ENCODE measurements at places on chromosomes 4 and X.

- H3K27ac ChIP-seq = no peak overlapping the region
- no peaks in the 10 kb centered on the region for H3K36me3 ChIP-seq
- H3K27me3 ChIP-seq = no peaks in the 10 kb centered on the region
Observed at GRCh38 chr4:8850074-8850829, 21.4 kb downstream of the HMX1 start.

GRCh38 chr4:19945979-19946380, 305.7 kb upstream of the SLIT2 start:
- H3K36me3 ChIP-seq = no peaks in the 10 kb centered on the region
- H3K27me3 ChIP-seq = no peaks in the 10 kb centered on the region
- H3K4me3 ChIP-seq = no peak overlapping the region
- no peak overlapping the region for H3K27ac ChIP-seq

DNA sequence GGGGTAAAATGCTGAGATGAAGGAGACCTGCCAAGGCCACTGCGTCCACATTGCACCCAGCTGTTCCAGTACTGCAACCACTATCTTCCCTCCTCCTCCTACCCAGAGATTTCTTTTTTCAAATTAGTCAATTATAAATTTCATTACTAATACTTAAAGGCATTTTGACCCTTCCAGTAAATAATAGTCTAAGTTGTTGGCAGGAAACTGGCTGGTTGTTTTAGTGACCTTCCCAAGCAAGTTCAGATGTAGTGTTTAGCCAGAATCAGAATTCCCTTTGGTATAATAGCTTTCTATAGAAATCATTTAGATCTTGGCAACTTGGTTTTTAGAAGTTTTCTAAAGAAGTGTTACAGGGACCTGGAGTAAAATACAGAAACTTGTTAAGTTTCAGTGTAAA, 66.0 kb downstream of the AASDH start:
- H3K4me3 ChIP-seq = no peak overlapping the region
- H3K4me1 ChIP-seq = no peaks in the 10 kb centered on the region

- DNase-seq = no peak
- H3K4me3 ChIP-seq = no peak overlapping the region
- no peaks in the 10 kb centered on the region for H3K27me3 ChIP-seq
Observed at GRCh38 chrX:100975212-100975611, 5.7 kb downstream of the ARL13A start.

- no peak for DNase-seq
- H3K36me3 ChIP-seq = no peaks in the 10 kb centered on the region
- no peak overlapping the region for H3K27ac ChIP-seq
- H3K27me3 ChIP-seq = no peaks in the 10 kb centered on the region
- no peak overlapping the region for H3K4me3 ChIP-seq
Observed at GRCh38 chrX:41881166-41881565, 42.2 kb downstream of the CASK start.

- H3K36me3 ChIP-seq = no peaks in the 10 kb centered on the region
- H3K27ac ChIP-seq = no peak overlapping the region
- H3K27me3 ChIP-seq = no peaks in the 10 kb centered on the region
- H3K4me1 ChIP-seq = no peaks in the 10 kb centered on the region
- no peak overlapping the region for H3K4me3 ChIP-seq
Observed at GRCh38 chr4:6355052-6355451, 85.4 kb downstream of the WFS1 start.

GRCh38 chrX:46572340-46572936, 1.1 kb upstream of the CHST7 start:
- no peak overlapping the region for H3K27ac ChIP-seq
- no peaks in the 10 kb centered on the region for H3K36me3 ChIP-seq
- H3K27me3 ChIP-seq = no peaks in the 10 kb centered on the region
- H3K4me3 ChIP-seq = no peak overlapping the region
- H3K4me1 ChIP-seq = no peaks in the 10 kb centered on the region
